ENCODE measurements at places on chromosomes 6 and 20.

DNA sequence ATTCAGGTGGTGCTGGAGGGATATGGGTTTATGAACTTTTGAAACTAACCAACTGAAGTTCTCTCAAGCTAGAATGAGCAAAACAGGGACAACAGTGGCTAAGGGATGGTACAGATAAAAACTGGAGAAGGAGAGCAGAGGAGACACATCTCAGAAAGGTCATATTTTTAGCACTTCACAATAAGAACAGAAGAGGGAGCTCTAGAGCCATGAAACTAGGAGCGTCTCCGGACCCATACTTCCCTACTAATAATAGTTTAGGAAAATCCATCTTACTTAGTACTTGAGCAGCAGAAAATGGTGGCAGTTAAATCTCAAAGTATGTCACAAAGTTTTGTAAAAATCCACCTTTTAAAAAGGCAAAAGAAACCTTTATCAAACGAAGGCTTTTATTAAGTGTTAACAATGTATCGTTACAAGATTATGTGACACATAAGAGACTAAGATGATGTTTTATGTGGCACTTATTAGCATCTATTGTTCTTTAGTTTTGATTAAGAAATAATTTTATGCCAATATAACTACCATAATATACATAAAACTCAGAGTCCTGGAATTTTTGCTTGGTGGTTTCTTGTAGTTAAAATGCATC, 278.6 kb downstream of the TBC1D32 start:
- DNase-seq, result no peak

DNA sequence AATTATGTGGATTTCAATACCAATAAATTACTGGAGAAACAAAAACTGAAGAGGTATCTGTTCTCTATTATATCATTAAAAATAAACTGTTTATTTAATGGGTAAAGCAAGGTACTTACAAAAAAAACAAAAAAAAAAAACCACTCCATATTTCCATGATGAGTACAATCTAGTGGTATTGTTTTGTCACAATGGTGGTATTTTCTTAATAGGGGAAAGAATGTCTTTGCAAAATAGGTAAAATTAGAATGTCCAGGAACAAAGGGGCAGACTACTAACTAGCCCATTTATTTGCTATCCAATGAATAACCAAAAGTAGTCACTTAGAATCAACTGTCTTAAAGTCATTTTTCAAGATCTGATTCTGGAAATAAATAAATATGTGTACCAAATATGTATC, 92.0 kb downstream of the ARHGAP18 start:
- DNase-seq, result no peak

DNA sequence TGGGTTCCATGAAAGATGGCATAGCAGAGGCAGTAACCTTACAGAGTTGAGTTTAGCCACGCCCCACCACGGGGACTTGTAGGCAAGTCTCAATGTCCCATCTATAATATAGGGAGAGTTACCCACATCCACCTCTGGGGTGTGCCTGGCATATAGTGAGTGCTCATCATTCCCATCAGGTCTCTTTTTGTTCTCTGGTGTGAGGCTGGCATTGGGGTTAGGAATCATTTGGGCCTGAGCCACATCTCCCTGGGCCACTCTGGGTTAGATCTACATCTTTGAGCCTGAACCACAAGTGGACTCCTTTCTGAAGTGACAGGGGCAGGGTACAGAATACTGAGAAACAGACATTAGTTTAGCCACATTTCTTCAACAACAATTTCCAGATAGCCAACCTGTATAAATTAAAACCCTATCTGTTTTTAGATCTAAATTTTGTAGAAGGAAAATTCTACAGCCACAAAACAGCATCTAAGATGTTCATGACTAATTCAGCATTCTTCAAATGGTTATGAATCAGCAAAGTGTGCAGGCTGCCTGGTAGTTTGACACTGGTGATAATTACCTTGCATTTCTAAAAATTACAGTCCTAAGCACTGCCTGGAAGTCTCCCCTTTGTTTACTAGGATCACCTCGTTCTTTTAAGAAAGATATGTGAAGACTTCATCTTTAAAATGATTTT, 20.1 kb downstream of the RNF24 start:
- no peak for DNase-seq

DNA sequence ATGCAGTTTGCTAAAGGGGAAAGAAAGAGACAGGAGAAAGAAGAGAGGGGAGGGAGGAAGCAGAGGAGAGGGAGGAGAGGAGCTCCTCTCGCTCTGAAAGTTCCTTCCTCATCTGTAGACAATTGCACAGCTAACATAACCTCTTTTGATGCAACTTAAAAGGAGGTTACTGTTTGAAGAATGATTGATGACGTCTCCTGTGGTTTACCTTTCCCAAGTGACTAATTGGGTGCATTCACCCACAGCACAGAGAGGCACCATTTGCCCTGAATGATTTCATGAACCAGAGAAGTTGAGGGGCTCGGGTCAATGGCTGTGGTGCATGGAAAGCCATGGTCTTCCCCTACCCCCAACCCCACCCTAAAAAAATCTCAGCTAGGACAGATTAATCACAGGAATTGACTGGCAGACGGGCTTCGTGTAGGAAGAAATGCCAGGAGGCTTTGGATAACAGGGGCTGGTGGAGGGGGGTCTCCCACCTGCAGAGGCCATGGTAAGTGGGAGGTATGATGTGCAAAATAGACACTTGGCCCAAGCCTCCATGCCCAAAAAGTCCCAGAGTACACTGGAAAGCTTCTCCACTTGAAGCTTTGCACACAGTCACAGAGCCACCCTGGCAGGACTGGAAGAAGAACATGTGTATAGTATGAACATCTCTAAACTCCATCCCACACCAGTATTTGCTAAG, 213.7 kb downstream of the ANKRD60 start:
- no peak for DNase-seq

GRCh38 chr6:18472941-18473340, 85.8 kb downstream of the RNF144B start:
- DNase-seq, result no peak

DNA sequence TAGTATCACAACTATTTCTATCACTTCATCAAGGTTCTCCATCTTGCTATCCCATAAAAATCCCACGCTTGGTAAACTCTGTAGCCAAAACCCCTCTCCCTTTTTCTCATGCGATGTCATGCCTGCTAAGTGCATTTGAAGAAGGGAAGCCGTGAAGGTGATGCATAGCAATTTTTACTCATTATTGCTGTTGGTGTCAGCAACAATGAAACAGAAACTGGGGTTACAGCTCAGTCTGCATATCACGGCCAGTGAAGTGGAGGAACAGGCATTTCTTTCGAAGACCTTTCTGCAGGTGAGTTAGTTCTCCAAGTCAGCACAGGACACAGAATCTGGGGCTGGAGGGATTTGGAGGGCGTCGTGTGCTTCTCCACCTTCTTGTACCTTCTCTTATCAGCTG, 5.8 kb downstream of the UNC93A start:
- no peak for DNase-seq

GRCh38 chr6:121765060-121765459, 329.6 kb downstream of the GJA1 start:
- no peak for DNase-seq

GRCh38 chr20:46399401-46399800, 7.0 kb downstream of the ELMO2 start:
- DNase-seq, result no peak

GRCh38 chr6:146813554-146813953, 214.8 kb downstream of the ADGB start:
- no peak for DNase-seq

GRCh38 chr6:161985876-161986423, 712.1 kb upstream of the AGPAT4 start:
- DNase-seq, result no peak

DNA sequence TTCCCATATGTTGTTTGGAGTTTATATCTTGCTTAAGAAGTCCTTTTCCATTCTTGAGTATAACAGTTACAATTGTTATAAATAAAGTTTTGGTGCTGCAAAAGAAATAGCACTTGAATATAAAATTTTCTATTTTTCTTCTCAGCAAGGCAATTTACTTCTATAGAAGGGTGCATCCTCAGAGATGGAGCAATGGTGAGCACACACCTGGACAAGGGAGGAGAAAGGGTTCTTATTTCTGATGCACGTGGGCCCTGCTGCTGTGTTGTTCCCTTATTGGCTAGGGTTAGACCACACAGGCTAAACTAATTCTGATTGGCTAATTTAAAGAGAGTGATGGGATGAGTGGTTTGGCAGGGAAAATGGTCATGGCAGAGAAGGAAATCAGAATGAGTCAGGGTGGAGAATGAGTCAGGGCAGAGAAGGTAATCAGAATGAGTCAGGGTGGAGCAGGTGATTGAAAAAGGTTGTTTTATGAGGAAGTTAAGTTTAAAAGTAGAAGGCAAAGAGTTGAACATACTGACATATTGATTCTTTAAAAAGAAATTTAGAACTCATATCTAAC, 38.0 kb downstream of the CST8 start:
- DNase-seq, result no peak

DNA sequence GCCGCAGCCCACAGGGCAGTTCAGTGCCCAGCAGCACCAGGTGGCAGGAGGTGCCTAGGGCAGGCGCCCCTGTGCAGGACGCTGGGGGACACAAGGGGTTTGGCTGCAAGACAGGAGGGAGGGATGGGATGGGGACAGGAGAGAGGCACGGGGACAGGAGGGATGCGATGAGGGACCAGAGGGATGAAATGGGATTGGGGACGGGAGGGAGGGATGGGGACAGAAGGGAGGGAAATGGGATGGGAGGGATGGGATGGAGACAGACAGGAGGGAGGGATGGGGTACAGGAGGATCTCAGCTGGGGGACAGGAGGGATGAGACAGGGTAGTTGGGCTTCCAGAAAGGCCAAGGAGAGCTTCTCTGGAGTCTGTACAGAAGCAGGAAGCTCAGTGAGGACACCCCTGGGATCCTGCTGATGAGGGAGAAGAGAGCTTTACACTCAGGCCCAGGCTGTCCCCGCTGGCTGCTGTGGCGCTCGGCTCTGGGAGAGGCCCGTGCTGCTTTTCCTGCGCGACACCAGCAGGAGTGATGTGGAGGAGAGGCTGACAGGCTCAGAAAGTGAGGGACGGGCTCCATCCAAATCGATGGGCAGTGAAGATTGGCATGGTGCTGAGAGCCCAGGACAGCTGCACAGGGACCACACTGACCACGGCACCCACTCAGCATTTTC, 400.8 kb downstream of the SMOC2 start:
- DNase-seq, result no peak

DNA sequence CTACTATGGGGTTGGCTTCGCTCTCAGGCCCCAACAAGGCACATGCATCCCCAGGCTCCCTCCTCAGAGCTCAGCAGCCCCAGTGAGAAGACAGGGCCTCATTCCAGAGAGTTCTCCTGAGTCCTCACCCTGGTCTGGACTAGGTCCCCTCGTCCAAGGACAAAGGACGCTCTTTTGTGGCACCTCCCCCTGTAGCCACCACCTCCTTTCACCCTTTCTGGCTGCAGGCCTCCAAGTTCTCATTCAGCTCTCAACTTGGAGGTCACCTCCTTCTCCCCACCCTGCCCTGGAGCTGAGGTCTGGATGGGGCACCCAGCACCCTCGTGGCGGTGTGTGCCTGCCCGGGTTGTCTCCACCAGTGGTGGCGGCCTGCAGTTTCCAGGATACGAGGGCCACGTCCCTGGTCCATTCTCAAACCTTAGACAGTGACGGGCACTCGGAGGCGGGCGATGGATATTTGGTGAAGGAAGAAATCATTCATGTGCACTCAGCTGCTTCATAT, 2.5 kb downstream of the UNC93A start:
- DNase-seq, result no peak

DNA sequence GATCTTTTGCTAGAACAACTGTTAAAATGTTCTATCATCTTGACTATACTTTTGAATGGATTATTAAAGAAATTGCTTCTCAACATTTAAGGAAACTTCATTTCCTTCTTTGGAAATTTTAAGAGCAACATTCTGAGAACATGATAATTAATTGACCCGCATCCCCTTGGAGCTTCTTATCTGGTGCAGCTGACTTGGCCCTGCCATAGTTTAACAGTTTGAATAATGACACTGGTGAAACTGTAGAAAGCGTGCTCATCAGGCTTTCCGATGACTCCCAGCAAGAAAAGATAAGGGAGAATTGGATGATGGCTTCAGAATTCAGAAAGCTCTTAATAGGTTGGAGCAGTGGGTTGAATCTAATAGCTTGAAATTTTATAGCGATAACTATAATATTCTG, 38.1 kb downstream of the SNX9 start:
- DNase-seq, result no peak

GRCh38 chr6:37928217-37928616, 108.7 kb downstream of the ZFAND3 start:
- no peak for DNase-seq

DNA sequence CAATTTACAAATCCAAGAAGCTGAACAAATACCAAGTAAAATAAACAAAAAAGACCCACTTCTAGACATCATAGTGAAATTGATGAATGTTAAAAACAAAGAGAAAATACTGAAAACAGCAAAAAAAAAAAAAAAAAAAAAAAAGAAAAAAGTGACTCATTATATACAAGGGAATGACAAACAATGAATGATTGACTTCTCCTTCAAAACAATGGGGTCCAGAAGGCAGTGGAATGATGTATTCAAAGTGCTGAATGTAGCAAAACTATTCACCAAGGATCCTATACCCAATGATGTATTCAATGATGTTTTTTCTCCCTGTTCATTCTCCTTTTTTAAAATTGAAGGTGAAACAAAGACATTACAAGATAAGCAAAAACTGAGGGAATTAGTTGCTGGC, 650.0 kb downstream of the UTRN start:
- no peak for DNase-seq

DNA sequence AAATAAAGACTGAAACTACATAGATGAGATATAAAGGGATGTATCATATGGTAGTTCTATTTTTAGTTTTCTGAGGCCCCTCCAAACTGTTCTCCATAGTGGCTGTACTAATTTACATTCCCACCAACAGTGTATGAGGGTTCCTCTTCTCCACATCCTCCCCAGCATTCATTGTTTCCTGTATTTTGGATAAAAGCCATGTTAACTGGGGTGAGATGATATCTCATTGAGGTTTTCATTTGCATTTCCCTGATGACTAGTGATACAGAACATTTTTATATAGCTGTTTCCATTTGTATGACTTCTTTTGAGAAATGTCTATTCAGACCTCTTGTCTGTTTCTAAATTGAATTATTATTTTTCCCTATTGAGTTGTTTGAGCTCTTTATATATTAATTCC, 229.3 kb downstream of the RFPL4B start:
- no peak for DNase-seq

DNA sequence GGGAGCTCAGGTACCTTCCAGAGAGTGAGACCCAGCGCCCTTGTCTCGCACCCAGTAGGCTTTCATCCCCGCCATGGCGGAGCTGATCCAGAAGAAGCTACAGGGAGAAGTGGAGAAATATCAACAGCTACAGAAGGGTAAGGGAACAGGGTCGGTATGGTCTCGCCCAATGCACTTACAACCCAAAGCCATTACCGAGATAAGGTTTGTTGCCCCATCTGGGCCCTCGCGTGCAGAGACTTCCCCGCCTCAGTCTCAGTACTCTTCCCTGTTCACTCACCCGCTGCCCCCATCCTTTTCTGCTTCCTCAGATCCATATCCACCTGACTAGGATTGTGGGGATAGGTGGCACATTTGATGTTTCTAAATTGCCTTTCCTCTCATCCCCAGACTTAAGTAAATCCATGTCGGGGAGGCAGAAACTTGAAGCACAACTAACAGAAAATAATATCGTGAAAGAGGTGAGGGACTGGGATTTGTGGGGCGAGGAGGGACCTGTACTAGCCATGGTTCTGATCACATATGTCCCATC, 449 bp downstream of the PFDN6 start:
- DNase-seq, result no peak
